ENCODE measurements at places on chromosomes 13 and 19.

- DNase-seq = no peak
Observed at GRCh38 chr13:113848020-113848419, 15.9 kb downstream of the GAS6 start.

GRCh38 chr13:72983085-72983768 lies 75.6 kb upstream of the KLF5 start:
- no peak for DNase-seq

DNA sequence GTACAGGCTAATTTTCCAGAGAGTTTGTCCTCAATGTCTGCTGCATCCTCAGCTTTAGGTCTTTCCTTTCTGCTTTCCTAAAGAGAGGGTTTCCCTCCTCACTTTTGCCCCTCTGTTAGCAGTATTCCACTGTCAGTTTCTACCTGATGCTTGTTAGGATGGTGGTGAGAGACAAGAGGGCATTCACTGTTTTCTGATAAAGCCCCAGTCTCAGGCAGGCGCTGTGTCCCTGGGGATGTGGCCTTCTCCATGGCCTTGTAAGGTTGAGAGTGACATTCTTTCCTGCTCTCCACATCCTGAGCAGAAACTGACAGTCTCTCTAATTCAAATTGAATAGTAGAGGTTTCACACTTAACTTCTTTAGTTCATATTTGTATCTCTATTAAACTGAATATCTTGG lies 14.9 kb downstream of the C13orf42 start:
- DNase-seq = no peak

- DNase-seq = no peak
Observed at GRCh38 chr19:36225219-36225892, 10.4 kb downstream of the ZNF146 start.

GRCh38 chr13:85828094-85828684 lies 29.0 kb upstream of the SLITRK6 start:
- DNase-seq = no peak

DNA sequence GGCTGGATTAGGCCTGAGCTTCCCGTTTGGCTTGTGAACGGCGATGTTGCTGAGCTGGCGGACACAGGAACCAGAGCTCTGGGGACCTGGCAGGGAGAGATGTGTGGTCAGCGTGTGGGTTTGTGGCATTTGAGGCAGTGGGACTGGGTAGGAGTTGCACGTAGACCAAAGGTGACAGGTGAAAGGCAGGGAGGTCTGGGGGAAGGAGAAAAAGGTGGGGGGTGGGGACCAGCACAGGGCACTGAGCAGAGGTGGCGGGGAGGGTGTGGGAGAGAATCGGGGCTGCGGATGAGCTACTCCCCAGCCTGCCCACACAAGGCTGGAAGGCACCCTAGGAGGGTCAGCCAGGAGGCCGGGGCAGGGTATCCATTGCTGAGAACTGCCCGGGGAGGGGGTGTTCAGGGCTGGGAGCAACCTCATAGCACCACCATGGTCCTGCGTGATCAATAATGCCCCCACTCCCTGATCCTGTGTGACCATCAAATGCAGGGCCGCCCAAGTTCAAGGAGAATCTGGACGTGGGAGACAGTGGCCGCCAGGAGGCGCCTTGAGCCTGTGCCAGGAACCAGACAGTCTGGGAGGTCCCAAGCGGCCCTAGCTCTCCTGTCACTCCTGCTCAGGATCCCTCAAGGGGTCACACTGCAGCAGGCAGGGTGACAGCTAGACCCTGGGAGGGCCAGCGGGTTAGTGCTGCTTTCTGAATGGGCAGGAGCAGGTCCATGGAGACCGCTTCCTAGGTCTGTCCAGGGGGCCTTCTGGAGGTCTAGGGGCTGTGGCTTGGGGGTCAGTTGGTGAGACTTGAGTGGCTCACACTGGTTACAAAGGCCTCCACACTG lies 12.8 kb upstream of the SELENOW start:
- DNase-seq = peak; percentile 51
